OCI-M1 (cell line): ENCODE measurements at places on chromosomes 7 and 10.

GRCh38 chr7:35802102-35802466 is 1.2 kb downstream of the SEPTIN7 start:
- DNase-seq: no peak

DNA sequence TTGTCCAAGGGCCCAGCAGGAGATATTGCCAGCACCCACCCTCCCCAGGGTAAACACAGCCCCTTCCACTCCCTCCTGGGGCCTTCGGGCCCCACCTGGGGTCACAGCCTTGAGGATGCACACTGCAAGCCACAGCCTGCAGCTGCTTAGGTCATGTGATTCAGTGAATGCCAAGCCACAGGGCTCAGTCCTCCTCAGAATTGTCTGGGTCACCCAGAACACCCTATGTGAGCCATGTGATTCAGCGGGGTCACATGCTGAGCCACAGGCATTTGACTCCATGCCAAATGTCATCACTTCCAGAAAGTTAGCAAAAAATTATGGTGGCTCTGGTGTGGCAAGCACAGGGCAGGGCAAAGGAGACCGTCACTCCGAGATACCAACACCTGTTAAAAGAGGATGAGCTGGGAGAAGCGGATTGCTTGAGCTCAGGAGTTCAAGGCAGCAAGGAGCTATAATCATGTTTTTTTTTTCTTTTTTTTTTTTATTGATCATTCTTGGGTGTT is 17.2 kb upstream of the PSAP start:
- DNase-seq: peak; percentile 83

DNA sequence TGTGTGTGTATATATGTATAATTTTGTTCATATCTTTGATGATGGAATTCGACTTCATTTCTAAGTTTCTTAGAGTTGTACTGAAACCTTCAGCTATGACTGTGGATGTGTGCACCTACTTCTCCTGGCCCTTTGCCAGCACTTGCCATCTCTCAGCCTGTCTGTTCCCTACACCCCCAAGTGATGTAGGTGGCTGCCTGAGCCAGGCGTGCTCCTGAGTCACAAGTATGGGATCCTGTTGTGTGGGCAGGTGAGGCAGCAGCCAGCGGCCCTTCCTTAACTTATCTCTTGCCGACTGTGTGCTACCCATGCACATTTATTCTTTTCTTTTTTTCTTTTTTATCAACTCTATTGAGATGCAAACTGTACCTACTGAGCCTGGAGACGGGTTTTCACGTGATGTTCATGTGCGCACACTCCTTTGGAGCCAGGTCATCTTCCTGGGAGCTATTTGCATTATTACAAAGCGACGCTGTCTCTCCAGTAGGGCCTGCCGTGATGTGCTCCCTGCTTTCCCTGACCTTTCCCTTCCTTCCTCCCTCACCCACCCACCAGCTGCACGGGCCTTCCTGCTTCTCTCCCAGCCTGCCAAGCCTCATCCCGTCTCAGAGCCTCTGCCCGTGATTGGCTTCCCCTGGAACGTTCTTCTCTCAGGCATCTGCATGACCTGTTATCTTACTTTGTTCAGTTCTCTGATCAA is 31.3 kb upstream of the GALNT11 start:
- DNase-seq: no peak

GRCh38 chr7:27546610-27547009 is 116.1 kb downstream of the HIBADH start:
- no peak for DNase-seq

- no peak for DNase-seq
Measured at GRCh38 chr10:26730552-26730951, 33.1 kb downstream of the PDSS1 start.

GRCh38 chr7:150631866-150632864 is at the start of gene GIMAP6:
TSS of gene GIMAP6 (minus strand) at chr7:150632385. CDS start at chr7:150630142, 2,243 bp downstream.
- peak; percentile 2 for DNase-seq

DNA sequence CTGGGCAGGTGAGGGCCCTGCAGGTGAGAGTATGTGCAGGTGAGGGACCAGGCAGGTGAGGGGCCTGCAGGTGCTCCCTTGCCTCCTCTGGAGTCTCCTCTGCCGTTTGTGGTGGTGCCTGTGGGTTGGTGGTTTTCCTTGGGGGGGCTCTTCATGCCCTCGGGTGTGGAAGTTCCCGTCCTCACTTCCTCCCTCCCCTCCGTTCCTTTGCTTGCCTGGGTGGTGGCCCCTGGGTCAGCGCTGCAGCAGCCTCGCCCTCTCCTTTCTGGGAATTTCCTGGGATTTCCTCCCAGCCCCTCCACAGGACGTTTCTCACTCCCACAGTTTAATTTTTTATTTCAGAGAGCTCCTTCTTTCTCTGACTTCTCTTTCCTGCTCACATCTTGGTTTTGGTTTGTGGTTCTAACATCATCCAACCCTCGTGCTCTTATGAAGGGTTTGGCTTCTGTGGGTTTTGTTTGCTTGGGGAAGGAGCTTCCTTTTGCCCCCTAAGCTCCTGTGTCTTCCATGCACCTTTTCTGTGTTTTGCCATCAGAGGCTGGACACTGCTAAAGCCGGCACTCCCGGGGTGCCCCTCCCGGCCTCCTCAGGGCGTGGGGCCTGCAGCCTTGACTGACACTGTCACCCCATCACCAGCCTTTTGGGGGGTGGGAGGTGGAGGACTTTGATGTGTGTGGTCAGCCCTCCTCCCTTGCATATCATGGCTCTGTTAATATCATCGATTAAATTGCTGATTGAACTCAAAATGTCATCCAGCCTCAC is 29.2 kb upstream of the ADGRA1 start:
- DNase-seq: peak; percentile 12

DNA sequence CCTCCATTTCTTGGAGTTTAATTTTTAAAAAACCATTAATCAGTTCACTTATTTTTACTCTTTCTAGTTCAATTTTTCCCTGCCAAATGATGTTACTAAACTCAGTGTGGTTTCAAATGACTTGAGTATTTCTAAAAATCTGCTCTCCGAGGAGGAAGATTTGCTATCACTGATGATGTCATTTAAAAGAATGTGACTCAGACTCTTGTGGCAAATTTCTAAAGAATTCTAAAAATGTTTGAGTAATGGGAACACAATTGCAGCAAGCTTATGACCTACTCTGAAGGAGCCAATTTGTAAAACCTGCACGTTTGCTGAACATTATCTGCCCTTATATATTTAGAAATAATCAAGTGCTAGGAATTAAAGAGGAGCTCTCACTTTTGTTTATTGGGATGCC is 88.6 kb downstream of the SPAG6 start:
- DNase-seq: peak; percentile 76
